Stimulated activated CD8-positive, alpha-beta memory T cell treated with anti-CD3 and anti-CD28 coated beads, Interleukin-4, amount 100 ng/mL, for 48 hours (primary cell): ENCODE measurements at places on chromosomes 3 and 15.

- DNase-seq = no peak
These were observed 97.8 kb upstream of the SPRED1 start for GRCh38 chr15:38154837-38155236.

DNA sequence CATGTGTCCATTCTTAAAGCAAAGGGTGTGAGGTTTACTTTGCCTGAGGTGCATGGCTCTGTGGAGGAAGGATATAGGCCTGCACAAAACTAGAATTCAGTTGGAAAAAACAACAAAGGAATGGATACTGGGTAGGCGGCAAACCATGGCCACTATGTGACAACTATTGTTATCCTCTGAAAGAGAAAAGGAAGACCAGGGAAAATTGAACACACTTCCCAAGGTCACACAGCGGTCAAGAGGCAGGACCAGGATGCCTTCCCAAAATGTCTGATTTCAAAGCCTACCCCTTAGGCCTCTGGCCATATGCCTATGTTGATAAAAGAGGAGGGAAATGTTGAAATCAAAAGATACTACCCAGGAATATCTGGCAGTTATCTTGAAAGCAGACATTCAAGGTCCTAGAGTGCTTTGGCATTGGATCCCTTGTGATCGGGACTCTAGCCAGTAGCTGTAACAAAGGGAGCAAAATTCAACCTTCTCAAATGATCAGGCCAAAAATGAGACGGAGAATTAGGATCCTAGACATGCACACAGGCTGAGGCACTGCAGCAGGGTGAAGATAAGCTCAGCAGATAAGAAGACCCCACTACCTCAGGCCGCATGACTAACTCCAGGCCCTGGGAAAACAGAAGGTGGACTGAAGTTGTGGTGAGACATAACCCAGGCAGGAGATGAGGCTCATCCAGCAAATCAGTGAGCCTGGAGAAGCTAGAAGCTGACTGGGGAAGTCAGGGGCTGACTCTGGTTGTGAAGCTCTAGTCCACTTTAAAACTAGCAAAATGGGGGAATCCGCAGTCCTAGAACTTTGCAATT, 292.2 kb downstream of the NEK10 start:
- no peak for DNase-seq

GRCh38 chr3:40574050-40574449, 49.3 kb downstream of the ZNF621 start:
- DNase-seq = no peak

DNA sequence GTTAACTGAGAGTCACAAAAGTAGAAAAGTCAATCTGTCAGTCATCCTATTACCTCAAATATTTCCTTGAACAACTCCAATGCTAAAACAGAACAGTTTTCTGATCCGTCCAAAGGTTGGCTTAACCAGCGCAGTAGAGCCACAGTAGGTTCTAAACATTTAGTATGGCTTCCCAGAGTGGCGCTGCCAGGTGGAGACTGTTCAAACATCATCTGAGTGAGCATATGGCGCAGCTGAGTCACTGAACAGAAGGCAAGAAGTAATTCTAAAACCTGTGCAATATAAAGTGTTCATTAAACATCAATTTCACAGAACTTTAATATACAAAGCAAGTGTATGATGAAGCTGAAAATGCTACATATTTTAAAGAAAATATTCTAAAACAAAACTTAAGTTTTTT, 19.9 kb downstream of the CIP2A start:
- DNase-seq = no peak

GRCh38 chr3:141859651-141860050, 16.8 kb upstream of the ATP1B3 start:
- no peak for DNase-seq
